ENCODE measurements at places on chromosomes 11 and 22. TPM values are rescaled to one million over a fixed set of nuclear protein-coding genes. Genes with fewer than 3 reads are reported as not detected.

GRCh38 chr11:36317992-36318391 is 21.9 kb downstream of the PRR5L start:
- no peak for DNase-seq
- no peak overlapping the region for H3K27ac ChIP-seq
- H3K4me3 ChIP-seq: no peak overlapping the region
- no peaks in the 10 kb centered on the region for H3K36me3 ChIP-seq
- no peaks in the 10 kb centered on the region for H3K27me3 ChIP-seq
- no peaks in the 10 kb centered on the region for H3K4me1 ChIP-seq

- H3K4me3 ChIP-seq: no peak overlapping the region
- no peak for DNase-seq
- peaks cover 50% of the 10 kb centered on the region for H3K4me1 ChIP-seq
- H3K36me3 ChIP-seq: no peaks in the 10 kb centered on the region
- H3K27ac ChIP-seq: no peak overlapping the region
These were observed 30.0 kb downstream of the PACSIN2 start for GRCh38 chr22:42984814-42985530.

- no peaks in the 10 kb centered on the region for H3K27me3 ChIP-seq
- H3K4me3 ChIP-seq: no peak overlapping the region
- no peak for DNase-seq
These were observed 11.7 kb downstream of the FJX1 start for GRCh38 chr11:35629914-35630313.

GRCh38 chr11:78560153-78560552 is 14.5 kb downstream of the NARS2 start:
- peaks cover 2% of the 10 kb centered on the region for H3K36me3 ChIP-seq
- no peak overlapping the region for H3K4me3 ChIP-seq
- no peak overlapping the region for H3K27ac ChIP-seq
- no peak for DNase-seq
- H3K4me1 ChIP-seq: peaks cover 36% of the 10 kb centered on the region
- no peaks in the 10 kb centered on the region for H3K27me3 ChIP-seq

Gene GPR83
- total RNA-seq: not detected

Gene OR52B2
- not detected for total RNA-seq

Gene MMP3
- 4.2 TPM for total RNA-seq

Measured in thoracic aorta (tissue), 2 donors.